Esophagus squamous epithelium (tissue), 5 donors: ENCODE measurements at places on chromosomes 11 and 22. TPM values are rescaled to one million over a fixed set of nuclear protein-coding genes. Genes with fewer than 3 reads are reported as not detected.

BET1L gene
- 24.8 TPM for total RNA-seq

TECTA gene
- total RNA-seq = not detected

APOA4 gene
- not detected for total RNA-seq

DNA sequence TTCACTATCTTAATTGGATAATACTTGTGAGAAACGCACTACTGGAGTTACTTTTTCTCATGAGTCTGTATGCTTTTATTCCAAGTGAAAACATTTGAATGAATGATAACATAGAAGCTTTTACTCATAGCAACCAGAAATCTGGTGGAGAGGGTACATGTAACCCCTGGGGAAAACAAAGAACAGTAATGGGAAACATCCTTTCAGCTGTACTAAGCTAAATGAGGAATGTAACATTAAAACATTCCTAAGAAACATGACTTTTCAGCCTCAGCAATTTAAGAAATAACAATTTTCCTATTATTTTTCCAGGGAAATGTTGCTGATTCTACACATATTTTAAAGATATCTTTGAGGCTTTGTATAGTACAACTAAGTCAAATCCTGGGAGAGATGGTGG lies 97.2 kb upstream of the CEP126 start:
- no peak for DNase-seq

DNA sequence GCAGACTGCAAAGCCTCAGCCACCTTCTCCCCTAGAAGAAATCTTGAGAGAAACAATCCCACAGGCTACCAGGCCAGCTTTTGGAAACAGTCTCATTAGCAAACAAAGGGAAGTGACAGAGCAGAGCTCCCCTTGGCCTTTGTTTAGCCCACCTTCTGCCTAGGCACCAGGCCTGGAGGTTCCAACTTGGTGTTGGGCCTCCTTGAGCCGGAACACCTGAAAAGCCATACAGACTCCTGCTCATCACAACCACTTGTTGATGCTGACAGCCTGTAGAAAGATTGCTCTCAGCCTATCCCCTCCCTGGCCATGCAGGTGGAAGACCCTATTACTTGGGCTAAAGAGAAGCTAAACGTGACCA lies 26.6 kb downstream of the KCNQ1OT1 start:
- DNase-seq = no peak

- DNase-seq = no peak
Measured at GRCh38 chr22:22817468-22818201, 70.0 kb upstream of the IGLL5 start.

DNA sequence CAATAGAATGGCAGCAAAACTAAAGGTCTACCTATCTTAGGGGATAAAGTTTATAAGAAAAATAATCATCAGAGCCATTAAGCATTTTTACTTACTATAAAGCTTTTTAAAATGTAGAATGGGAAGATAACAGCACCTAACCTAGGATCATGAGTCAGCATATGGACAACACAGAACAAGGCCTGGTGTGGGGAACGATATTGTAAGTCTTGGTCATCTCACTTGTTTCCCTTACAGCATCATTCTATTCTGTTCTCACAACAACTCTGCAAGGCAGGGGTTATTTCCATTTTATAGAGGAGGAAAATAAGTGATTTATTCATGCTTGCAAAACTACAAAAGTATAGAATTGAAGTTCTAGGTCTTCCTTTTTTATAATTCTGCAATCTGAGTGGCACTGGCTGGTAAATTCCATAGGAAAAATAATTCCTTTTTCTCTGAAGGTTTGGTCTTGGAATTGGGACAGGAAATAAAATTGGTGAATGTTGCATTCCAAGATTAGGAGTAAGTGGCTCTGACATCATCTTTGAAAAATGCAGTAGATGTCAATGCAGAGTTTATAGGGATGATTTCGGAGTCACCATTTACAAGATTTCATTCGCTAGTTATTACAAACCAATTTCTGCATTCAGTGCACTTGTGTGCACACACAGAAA lies 423.0 kb downstream of the DYNC2H1 start:
- no peak for DNase-seq

GRCh38 chr11:57301711-57302423 lies 22.9 kb downstream of the TNKS1BP1 start:
- no peak for DNase-seq

GRCh38 chr22:35664955-35665587 lies 16.8 kb downstream of the APOL6 start:
- no peak for DNase-seq

- no peak for DNase-seq
Measured at GRCh38 chr11:118078911-118079411, 2.1 kb downstream of the TMPRSS4 start.
